Stimulated activated CD8-positive, alpha-beta memory T cell treated with anti-CD3 and anti-CD28 coated beads, Interleukin-2, amount 100 ng/mL, for 1 hour (primary cell): ENCODE measurements at places on chromosomes 5 and 9.
A peak's percentile ranks its signal among the peaks of the same experiment; 100 is the strongest.

DNA sequence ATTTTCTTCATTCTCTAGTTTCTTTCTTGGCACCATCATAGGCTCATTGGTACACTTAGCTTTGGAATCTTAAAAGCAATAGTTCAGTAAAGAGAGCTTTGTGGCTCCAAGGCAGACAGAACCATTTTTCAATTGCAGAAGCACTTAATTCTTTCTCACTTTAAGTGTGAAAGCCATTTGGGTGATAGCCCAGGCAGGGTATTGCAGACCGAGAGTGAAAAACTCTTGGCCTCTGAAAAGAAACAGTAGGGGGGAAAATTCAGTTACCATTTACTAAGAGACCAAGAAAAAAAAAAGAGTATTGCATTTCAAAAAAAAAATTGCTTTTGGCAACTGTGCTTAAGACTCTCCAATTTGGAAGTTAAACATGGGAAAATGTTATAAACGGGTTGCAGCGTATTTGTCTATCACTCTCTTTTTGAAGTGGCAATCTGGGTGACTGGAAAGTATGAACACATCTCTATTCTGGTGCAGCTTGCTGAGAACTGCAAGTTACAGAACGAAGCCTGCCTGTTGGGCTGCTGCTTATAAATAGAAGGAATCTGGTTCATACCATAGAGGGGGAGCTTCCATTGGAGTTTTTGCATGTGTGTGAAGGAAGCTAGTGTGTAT lies 170.5 kb downstream of the TLE4 start:
- DNase-seq: no peak

DNA sequence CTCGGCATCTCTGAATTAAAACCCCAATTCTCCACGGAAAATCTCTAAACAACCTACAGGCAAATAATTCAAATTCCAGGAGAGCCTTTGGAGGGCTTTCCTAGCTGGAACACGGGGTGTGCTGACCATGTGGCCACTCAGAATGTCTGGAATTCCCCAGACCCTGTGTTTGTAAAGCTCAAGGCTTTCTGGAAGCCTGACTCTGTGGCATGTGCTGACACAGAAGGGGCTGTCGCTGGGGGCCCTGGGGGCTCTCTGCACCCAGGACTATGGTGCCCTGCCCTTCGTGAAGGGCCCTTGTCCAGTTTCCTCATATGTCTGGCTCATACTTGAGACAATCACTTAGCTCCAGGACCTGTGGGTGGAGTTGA lies 29.0 kb upstream of the BOD1 start:
- no peak for DNase-seq

GRCh38 chr5:36147681-36148080 lies 4.0 kb downstream of the LMBRD2 start:
- DNase-seq: no peak

GRCh38 chr5:132056610-132057497 lies 3.6 kb upstream of the IL3 start:
- DNase-seq: no peak

GRCh38 chr5:68447136-68447929 lies 231.8 kb downstream of the PIK3R1 start:
- DNase-seq: no peak

DNA sequence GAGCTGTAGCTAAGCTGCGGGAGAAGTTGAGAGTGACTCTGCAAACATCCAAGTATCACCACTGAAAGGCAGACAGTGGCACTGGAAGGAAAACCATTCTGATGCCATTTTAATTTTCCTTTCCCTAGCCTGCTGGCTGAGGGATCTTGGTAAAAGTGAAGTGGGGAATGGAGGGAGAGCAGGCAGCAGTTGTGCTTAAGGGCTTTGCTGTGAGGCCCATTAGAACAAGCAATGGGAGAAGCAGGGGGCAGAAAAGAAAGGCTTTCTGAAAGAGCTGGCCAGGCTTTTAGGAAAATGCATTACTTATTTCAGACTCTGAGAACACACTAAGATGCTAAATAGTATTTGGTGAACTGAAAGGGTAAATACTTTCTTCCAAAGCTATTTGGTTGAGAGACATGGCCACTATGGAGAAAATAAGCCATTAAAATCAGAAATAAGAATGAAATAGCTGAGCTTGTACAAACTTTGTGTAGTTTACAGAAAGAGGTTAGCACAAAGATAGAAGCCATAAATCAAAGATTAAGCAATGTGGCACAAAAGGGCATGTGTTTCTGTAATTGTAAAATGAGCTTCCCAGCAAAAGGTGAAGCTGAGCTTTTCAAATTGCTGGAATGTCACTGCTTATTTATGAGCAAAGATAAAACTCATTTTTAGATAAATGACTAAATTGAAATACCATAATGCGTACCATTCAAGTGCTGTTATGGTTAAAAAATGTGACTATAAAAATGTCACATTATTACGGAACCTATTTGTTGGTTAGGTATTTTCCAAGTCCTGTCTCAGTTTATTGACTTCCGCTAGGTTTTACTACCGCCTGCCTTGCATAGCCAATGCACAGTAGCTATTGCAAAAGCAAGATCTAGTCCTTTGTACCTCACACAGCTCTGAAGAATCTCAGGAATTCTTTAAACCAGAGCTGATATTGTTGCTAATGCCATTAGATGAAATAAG lies 20.8 kb downstream of the SNCAIP start:
- no peak for DNase-seq

GRCh38 chr5:4205398-4205797 lies 609.8 kb downstream of the IRX1 start:
- no peak for DNase-seq

DNA sequence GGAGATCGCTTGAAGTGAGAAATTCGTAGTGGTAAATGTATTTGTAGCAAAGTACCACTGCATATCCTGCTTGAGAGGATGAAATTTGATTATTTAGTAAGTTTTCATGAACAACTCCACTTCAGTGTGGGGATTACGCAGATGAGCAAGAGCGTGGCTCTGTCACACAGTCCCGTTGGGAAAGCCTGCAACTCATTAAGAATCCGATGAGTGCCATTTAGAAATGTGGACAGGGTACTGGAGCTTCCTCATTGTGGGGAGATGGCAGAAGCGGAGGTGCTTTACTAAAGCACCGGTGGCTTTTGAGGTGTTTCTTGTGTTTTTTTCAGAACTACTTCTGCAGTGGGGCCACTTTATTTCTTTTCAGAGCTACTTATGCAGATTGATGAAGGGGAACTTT lies 1.4 kb downstream of the TJP2 start:
- no peak for DNase-seq

GRCh38 chr5:173328844-173329490 lies 753 bp upstream of the STC2 start:
- no peak for DNase-seq

DNA sequence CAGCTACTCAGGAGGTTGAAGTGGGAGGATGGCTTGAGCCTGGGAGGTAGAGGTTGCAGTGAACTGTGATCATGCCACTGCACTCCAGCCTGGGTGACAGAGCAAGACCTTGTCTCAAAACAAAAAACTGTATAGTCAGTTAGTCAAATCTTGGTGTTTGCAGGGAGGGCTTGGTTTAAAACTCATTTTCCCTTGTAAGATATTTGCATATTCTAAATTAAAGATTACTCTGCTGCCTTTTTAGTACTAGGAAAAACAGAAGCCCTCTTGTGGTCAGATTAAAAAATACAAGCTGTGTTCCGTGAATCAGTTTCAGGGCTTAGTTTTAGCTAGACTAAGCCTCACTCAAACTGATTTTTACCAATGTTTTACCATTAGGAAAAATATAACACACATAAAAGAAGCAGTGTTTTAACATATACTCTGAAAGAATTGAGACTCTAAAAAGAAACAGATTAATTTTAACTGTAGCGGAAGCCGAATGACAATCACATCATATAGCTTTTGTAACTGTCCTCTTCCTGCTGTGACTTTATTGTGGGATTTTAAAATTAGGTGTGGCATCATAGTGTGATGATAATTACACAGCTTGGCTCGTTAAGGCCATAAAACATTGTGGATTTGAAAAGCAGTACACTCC lies 84.9 kb upstream of the BASP1 start:
- no peak for DNase-seq

- no peak for DNase-seq
These were observed 8.1 kb upstream of the MAT2B start for GRCh38 chr5:163497315-163497714.

- DNase-seq: no peak
These were observed 67.6 kb upstream of the RANBP3L start for GRCh38 chr5:36369219-36369690.

DNA sequence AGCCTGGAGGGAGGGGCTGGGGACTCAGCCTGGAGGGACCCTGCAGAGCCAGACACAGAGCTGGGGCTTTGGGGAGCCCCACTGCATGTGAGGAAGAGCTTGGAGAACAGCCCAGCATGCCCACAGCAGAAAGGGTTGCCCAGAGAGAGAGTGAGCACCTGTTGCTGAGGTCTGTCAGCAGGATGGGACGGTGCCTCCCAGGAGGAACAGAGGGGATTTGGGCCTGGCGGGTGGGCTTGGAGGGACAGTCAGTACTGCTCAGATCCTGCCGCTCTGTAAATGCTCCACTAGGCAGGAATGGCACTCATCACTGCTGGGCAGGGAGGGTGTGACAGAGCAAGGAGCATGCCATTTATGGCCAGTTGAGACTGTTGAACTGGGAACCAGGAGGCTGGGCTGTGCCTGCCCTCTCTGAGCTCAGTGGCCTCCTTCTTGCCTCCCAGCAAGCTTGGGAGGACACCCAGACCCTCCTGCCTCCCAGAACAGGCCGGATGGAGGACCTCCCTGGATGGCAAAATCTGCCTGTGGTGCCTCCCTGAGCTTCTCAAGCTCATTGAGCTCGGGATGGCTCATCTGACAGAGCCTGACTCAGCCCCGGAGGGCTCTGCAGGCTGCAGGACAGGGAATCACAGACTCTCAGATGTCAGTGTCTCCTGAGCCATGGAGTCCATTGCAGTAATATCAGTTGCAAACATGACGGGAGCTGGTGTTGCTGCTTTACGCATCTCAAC lies 786 bp upstream of the HRCT1 start:
- no peak for DNase-seq

DNA sequence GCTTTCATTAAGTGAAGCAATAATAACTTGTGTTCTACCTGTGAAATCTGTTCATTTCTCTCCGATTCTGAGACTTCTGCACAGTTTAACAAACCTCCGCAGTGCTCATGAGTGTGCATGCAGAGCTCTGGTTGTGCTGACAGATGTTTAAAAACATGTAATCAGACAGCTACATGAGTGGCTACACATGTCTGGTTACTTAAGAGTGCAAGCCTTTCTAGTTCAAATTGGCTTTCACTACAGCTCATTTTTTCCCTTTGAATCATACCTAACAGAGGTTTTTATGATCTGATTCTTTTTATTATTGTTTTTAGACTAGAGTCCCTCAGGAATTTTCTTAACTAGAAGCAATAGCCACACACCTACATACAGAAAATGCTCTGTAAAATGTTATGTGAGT lies 310.2 kb downstream of the ARRDC3 start:
- no peak for DNase-seq

DNA sequence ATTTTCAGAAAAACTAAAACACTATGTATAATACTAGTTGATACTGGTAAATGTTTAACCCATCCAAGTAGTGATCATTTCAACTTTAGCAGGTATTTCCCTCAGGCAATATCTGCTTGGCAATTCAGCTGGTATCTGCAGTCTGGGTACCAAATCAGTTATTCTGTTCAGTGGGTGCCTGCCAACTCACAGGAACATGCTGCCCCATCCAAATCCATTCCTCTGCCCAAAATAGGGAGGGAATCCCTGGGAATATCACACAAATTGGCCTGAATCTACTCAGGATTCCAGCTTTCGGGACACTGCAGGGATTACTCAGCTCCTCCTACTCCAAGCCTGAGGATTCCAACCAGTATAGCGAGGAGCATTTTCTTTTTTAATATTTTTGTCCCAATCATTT lies 61.7 kb upstream of the PDE4D start:
- DNase-seq: no peak

GRCh38 chr9:89000973-89001916 lies 10.0 kb downstream of the S1PR3 start:
- peak; percentile 34 for DNase-seq

- DNase-seq: no peak
These were observed 65.6 kb downstream of the COL5A1 start for GRCh38 chr9:134707031-134707680.

DNA sequence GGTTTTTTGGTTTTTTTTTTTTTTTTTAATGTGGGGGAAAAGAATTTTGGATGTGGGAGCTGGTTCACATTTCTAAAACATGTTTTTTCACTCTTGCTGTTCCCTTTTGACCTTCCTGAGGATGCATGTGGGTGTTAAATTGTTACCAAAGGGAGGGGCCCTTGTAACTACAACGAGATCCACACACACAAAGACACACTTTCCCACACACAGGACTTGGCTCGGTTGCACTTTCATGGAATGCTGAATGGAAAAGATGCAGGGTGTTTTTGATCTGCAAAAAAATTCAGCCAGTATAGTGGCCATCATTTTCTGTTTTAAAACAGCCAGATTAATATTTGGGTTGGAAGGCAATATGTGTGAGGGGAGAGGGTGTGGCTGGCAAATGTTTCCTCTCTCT lies 576.9 kb downstream of the EBF1 start:
- DNase-seq: no peak

GRCh38 chr9:18487611-18488010 lies 13.7 kb downstream of the ADAMTSL1 start:
- DNase-seq: no peak

DNA sequence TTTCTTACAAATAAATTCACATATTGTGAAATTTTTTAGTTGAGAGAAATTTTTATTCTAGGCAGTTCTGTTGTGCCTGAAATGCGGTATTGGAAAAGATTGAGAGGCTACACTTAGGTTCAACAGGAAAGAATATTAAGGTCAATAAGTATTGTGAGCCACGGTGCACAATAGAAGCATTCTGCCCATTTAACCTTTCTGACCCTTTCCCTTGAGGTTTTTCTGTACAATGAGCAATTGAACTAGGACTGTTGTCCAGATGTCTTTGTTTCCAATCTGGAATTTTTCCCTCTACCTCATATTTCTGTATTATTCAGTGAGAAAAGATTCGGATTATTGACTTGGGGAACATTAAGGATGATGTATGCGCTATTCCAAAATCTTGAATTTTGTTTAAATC lies 205.2 kb downstream of the NR3C1 start:
- DNase-seq: no peak

GRCh38 chr5:167869125-167869524 lies 422.3 kb upstream of the WWC1 start:
- DNase-seq: no peak

DNA sequence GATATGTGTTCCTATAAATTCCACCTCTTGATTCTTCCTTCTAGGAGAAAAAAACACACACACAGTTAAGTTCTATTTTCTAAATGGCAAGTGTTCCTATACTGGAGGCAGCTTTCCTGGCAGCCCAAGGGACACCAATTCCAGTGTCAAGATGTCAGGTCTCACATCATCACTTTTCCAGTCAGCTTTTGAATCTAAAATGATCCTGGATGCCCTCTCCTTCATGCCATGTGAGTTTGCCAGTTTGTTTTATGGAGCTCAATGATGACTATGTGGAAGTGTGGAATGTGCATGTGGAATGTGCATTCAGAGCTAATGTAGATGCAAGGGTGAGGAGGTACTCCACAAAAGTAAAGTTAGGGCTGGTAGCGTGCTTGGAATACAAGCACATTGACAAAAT lies 269.3 kb upstream of the NMUR2 start:
- no peak for DNase-seq

GRCh38 chr9:126694206-126695081 lies 80.7 kb downstream of the LMX1B start:
- DNase-seq: no peak

GRCh38 chr5:77748160-77748559 lies 28.0 kb downstream of the TBCA start:
- DNase-seq: no peak
